ENCODE measurements at places on chromosomes 4 and X.

- DNase-seq = no peak
Measured at GRCh38 chr4:47101453-47101852, 70.1 kb downstream of the GABRB1 start.

- DNase-seq = no peak
Measured at GRCh38 chr4:103907414-103907813, 187.6 kb upstream of the TACR3 start.

DNA sequence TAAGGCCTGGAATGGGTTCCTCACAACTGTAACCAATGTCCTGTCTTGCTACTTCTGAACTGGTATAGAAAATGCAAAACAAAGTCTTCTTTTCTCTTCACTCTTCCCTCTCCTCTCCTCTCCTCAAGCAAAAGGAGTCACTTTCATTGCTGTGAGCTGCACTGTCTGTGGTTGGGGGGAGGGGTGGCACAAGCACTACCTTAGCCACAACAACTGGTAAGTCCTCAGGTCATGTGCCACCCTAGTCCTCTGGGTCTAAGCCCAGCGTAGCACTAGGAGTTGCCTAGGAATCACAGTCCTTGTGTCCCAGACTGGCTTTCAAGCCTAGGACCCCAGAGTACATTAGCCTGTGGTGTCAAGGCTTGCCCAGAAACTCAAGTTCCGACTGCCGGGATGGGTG is 859.3 kb upstream of the AMOT start:
- DNase-seq = no peak

GRCh38 chr4:139515531-139515958 is 40.5 kb downstream of the SETD7 start:
- no peak for DNase-seq

DNA sequence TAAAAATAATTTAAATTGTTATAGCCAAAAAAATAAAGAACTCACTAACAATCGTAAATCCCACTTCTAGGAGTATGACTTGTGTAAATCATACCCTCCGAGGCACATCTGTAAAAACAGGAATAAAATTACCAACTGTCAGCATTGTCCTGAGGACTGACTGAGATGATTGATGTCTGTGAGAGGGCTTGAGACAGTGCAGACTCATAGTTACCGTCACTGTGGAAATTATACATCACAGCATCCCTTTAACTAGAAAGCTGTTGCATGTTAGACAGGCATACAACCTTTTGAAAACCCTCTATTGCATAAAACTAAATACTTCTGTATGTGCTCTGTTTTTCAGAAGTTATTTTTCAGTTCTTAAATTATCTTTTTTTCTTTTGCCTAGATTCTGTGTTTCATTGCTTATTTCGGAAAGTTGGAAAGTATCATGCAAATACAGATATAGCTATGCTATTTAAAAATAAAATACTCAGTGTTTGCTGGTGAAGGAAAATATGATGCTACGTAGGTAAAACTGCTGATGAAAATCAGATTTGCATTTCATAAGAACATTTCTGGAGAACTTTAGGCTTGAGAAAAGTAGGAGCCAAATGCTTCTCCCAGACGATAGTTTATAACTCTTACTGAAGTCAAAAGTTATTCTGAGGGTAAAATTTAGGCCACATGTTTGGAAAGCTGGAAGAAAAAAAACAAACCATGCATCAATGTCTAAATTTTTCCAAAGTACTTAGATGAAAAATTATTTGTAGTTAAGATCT is 13.6 kb upstream of the RBPJ start:
- DNase-seq = no peak

Measured in activated CD8-positive, alpha-beta T cell treated with anti-CD3 and anti-CD28 coated beads, Interleukin-2, amount 10 ng/mL, durations not matched to agents 7 days and 5 days (primary cell).